ENCODE measurements at places on chromosomes 16 and 17.

- no peak for DNase-seq
These were observed 40.3 kb downstream of the MAP1LC3B start for GRCh38 chr16:87432330-87432915.

DNA sequence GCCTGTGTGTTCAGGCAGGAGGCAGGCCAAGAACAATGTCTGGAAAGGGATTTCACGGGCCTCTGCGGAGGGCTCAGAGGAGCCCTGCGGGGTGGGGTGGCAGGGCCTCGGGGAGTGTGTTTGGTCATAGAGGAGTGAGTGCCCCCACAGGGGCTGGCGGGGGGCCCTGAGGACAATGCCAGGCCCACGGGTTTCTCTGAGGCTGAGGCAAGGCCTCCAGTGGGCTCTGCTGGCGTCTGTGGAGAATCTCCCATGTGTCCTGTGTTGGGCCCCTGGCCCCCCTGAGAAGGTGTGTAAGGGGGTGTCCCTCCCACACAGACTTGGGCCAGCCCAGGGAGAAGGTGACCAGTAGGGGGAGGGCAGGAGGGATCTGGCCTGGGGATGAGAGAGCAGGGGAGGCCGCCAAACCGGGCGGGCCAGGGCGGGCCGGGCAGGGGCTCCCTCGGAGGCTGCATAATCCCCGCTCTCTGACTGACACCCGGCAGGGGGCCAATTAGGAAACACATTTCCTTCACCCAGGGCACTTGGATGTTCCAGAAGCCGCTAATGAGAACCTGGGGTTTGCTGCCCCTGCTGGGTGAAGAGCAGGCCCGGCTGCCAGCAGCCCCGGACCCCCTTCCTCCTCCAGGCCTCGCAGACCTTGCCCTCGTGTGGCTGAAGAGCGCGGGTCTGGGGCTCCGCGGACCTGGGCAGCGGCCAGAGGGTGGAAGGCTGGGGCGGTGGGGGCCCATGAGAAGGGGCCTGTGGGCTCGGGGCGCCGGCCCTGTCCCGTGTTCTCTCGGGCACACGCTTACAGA is 204.2 kb downstream of the NTN1 start:
- DNase-seq, result no peak

- DNase-seq, result no peak
These were observed 3.7 kb downstream of the PCYT2 start for GRCh38 chr17:81907219-81908145.

DNA sequence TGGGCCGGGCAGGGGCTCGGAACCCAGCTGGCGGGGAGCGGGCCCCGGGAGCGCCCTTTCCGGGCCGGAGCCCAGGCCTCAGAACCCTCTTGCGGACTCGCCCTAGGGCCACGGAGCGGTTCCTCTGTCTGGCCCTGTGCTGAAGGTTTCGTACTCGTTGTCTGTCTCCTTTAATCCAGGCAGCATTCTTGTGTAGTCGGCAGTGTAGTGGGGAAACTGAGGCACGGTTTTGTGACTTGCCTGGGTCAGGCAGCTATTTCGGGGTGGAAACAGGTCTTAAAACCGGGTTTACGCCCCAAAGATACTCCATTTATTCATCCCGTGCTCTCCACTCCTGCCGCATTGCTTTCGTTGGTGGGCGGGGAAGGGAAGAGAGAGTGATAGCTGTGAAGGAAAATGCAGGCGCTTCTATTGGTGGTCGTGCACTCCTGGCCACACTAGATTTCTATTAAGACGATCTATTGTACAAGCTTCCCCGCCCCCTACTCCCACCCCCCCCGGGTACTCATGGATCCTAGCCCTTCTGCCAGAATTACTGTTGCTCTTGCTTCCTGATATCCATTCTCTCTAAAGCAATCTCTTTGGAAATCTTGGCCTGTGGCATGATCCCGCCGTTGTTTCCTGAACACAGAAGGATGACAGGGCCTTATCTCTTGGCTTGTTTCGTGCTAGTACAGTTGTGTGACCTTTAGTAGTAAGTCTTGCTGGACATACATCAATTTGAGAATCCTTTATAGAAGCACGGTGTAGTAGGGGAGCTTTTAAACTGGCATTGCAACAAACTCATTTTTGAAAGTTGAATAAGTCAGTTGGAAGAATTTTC is 751 bp downstream of the DCAF7 start:
- no peak for DNase-seq

DNA sequence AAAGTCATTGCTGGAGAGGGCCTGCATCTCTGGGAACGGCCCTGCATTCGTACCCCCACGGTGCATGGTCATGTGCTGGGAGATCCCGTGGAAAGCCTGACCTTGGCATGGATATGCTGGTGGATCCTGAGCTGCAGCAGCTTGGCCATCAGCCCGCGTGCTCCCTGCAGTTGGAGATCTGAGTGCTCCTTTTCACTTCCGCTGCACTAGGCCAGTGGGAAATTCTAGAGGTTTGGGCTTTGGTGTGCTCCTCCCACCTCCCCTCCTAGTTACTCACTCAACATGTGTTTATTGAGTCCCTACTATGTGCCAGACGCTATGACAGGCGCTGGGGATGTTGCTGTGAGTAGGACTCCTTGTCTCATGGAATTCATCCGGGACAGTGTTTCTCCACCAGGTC is 91.1 kb downstream of the RGS9 start:
- DNase-seq, result no peak

DNA sequence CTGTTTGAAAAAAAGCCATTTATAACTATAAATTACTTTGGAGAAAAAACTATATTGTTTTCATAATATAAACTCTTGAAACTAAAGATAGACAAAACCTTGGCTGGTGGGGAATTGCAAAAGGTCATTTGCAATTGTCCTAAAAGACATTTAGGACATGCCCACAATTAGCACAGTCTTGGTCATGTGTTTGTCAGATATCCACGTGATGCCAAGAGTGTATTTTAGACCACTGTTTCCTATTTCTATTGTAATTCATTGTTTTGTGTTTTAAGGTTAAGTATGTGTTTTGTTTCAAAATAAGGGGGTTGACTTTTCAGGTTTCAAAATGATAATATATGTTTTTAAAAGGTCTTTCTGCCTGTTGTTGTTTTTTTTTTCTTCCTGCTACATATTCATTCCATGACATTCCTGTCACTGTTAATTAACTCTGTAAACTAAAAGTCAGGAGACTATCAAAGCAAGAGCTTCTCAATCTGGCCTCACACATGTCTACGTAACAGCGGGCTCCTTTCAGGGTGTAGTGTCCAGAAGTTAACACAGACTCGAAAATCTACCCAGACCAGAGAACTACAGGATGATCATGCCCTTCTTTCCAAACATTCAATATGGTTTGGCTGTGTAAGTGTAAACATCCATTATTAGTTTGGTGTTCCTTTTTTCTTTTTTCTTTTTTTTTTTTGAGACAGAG is 58.7 kb downstream of the COG7 start:
- DNase-seq, result no peak

- no peak for DNase-seq
These were observed 20.0 kb upstream of the ITGB4 start for GRCh38 chr17:75701288-75701687.

GRCh38 chr16:86306011-86306644 is 204.2 kb upstream of the FOXF1 start:
- no peak for DNase-seq

- DNase-seq, result no peak
These were observed 23.9 kb upstream of the CDH8 start for GRCh38 chr16:62060089-62060488.

- DNase-seq, result no peak
These were observed 14.2 kb downstream of the POLR3K start for GRCh38 chr16:38941-39892.

- peak; percentile 89 for DNase-seq
These were observed 591 bp upstream of the SLFN5 start for GRCh38 chr17:35242158-35242804.

DNA sequence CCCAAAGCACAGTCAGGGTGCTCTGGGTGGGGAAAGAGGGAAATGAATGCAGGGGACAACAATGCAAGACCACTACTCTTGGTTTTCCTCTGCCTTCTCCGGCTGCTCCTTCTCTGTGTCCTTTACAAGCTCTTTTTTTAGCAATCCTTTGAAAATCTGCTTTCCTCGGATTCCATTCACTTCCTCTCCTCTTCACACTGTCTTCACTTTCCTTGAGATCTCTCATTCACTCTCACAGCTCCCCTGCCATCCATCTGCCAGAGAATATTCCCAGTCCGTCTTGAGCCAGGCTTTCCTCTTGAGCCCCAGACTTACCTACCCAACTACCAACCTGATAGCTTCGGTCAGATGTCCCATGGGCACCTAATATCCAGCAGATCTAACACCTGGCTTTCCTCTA is 11.0 kb upstream of the SPOP start:
- no peak for DNase-seq

DNA sequence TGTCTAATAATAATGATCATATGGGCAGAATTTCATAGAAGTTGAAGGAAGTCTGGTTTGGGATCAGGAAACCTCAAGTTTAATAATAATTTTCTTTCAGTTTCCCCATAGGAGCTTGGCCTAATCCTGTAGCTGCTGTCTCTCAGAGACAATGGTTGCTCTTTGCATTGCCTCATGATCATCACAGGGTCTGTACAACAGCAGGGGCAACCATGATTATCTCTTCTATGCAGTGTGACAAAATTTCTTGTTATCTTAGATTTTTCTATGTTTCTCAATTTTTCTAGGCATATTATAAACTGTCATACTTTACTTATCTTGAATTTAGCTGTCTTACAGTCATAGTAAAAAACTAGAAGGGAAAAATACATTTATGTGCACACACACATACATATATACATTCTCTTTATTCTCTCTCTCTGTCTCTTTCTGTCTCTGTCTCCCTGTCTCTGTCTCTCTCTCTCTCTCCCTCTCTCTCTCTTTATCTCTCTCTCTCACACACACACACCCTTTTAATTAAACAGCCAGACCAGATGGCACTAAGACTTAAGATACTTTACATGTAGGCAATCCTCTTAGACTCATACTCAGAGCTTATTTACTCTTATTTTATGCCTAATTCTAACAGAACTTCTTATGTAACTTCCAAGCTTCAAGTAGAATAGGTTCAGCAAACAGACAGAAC is 30.5 kb downstream of the SMIM36 start:
- no peak for DNase-seq

DNA sequence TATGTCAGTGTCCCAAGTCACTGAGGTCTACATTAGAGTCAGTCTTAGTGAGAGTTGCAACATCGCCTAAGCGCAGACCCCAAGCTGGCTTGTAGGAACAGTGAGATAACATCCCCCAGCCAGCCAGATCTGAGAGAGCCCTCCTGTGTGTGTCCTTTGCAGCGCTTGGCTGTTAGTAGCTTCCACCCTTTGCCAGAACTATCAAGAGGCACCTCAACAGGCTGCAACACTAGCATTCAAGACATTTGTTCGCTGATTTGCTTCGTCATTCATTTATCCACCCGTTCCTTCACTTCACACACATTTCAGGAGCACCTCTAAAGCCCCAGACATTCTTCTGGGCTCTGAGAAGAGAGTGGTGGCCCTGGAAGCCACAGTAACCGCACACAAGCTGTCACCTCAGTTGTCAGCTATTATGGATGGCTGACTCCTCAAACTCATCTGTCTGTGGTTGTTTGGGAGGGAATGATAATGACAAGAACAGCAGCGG is 289.6 kb downstream of the WWOX start:
- no peak for DNase-seq

- no peak for DNase-seq
These were observed 103.3 kb downstream of the GNAO1 start for GRCh38 chr16:56294579-56294978.

DNA sequence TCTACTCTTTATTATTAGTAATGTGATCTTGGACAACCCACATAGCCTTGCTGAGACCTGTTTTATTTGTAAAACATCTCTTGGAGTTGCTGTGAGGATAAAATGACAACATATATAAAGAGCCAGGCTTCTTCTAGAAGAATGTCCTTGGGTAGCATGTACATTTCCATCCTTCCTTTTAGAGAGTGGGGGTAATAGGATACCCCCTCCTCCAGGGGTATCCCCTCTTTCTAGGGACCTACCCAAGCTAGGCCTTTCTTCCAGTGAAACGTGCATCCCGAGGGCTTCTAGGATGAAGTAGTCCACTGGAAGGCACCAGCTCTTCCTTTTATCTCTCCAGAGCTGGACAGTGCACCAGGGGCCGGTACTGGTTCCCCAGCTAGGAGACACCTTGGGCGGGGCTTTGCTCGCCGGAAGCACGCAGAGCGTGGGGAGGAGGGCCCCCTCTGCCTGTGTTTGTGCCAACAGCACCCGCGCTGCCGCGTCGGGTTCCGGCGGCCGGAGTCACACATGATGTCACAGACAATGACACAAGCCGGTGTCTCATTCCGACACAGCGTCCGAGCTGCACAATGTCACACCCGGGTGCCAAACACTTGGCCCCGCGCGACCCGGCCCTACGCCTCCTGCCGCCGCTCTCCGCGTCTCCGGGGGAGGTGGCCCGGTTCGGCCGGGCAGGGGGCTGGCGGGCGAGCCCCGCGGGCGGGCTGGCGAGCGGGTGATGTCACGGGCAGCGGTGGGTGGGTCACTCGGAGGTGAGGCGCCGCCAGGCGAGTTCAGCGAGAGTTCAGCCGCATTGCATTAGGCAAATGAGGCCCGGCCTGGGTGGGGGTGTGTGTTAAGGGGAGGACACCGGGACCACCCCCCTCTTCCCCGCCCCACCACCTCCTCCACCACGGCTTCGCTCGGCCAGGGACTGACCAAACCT is 23.4 kb downstream of the GJD3 start:
- peak; percentile 22 for DNase-seq

GRCh38 chr17:3527896-3528295 is 29.7 kb downstream of the TRPV3 start:
- DNase-seq, result no peak

GRCh38 chr17:3838206-3838605 is 7.8 kb downstream of the NCBP3 start:
- DNase-seq, result no peak

GRCh38 chr17:33980193-33980592 is 274.9 kb upstream of the CCL2 start:
- DNase-seq, result no peak

GRCh38 chr17:17269926-17270773 is 10.9 kb downstream of the COPS3 start:
- DNase-seq, result no peak

DNA sequence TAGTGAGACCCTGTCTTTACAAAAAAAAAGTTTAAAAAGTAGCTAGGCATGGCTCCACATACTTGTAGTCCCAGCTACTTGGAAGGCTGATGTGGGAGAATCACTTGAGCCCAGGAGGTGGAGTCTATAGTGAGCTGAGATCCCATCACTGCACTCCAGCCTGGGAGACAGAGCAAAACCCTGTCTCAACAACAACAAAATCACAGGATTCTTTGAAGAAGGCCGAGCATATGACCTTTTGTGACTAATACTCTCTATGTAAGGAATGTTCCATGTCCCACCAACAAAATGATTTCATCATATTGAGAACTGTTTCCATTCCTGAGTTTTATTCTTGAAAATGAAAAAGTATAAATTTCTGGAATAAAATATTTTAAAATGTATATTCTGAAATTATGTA is 58.9 kb upstream of the EFCAB3 start:
- DNase-seq, result no peak

Data from NCI-H187 (cell line).